ENCODE measurements at places on chromosomes 1 and 21. TPM values are rescaled to one million over a fixed set of nuclear protein-coding genes. Genes with fewer than 3 reads are reported as not detected.

GRCh38 chr1:58815069-58815685, 31.3 kb upstream of the JUN start:
- DNase-seq = peak; percentile 83

- no peak for DNase-seq
These were observed 71.6 kb downstream of the NVL start for GRCh38 chr1:224258351-224258750.

DNA sequence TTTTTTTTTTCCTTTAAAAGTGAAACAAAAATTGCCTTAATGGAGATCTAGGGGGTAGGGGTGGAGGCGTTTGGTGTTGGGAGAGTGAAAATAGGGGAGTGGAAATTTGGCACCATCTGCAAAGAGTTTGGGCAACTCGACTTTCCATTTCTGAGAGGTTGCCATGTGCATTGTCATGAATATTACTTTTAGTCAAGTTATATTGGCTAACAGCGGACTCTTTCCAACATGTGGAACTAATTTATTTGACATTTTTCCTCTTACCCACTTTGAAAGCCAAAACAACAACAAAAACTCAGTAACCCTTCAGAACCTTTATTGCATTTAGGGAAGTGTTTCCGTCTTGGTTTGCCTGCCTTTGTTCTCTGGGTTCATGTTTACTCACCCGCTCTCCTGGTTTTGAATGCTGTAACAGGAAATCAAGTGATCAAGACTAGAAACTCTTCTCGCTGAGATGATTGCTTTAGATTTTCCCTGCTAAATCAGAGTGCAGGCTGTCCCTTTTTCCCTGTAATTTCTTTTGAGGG, 70.4 kb downstream of the CACHD1 start:
- DNase-seq = no peak

GRCh38 chr1:9749361-9749760, 74.4 kb downstream of the CLSTN1 start:
- no peak for DNase-seq

GRCh38 chr1:179046808-179047635, 21.3 kb downstream of the FAM20B start:
- no peak for DNase-seq

- DNase-seq = no peak
These were observed 10.7 kb downstream of the PLA2G5 start for GRCh38 chr1:20080441-20081352.

GRCh38 chr21:42654179-42654912, 925 bp downstream of the PDE9A start:
- no peak for DNase-seq

Gene ADAMTSL4
- total RNA-seq = 9.7 TPM

Gene RHBDL2
- 3.5 TPM for total RNA-seq

Gene TEX38
- not detected for total RNA-seq

Gene APOBEC4
- total RNA-seq = not detected

Measured in prostate gland (tissue), 2 donors.